ENCODE measurements at places on chromosomes 6 and 20. TPM values are rescaled to one million over a fixed set of nuclear protein-coding genes. Genes with fewer than 3 reads are reported as not detected.

The GGTLC1 gene
- total RNA-seq: not detected

The KATNA1 gene
- total RNA-seq: 13.3 TPM

The LIME1 gene
- 6.3 TPM for total RNA-seq

The OOEP gene
- total RNA-seq: not detected
